ENCODE measurements at places on chromosomes 16 and 17.

GRCh38 chr16:54873071-54873470 is 57.6 kb upstream of the IRX5 start:
- DNase-seq, result no peak

DNA sequence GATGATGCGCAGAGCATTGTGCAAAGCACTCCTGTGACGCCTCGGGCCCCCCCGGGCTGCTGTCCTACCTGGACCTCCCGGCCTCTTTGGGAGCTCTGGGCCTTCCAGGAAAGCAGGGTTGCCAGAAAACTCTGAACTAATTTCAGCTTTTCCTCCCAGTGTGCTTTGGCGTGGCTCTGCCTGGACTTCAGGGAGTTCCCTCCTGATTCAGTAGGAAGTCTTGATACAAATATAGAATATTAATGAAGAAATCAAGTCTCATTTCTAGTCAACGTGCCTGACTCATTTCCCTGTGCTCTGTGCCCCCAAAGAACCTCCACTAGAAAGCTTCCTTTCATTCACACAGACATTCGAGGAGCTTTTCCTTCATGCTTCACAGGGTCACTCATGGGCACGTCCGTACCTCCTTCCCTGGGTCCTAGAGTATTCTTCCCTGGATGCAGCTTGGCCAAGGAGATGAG is 84.0 kb upstream of the NOL11 start:
- no peak for DNase-seq

DNA sequence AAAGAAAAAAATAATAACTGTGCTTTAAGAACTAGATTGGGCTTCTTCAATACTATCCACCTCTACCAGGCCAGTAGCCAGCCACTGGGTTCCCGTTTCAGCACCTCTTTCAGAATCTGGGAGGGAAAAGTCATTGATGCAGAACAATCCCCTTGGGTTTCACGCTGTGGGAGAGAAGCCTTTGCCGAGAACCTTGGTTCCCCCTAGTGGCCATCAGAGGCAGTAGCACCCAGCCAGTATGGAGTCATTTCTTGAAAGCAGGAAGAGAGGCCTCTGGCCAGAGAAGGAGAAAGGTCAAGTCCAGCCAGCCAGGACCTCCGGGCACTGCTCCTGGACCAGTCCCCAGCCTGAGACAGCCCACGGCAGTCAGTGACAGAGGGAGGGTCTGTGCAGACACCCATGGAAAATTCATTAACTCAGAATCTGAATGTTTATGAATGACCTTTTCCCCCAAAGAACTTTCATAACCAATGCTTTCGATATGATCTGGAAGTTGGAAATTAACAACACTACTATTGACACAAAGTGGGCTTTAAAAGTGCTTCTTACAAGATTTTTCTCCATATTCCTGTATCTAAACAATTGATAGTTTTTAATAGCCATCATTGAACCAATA is 51.2 kb upstream of the CDH5 start:
- DNase-seq, result peak; percentile 8

DNA sequence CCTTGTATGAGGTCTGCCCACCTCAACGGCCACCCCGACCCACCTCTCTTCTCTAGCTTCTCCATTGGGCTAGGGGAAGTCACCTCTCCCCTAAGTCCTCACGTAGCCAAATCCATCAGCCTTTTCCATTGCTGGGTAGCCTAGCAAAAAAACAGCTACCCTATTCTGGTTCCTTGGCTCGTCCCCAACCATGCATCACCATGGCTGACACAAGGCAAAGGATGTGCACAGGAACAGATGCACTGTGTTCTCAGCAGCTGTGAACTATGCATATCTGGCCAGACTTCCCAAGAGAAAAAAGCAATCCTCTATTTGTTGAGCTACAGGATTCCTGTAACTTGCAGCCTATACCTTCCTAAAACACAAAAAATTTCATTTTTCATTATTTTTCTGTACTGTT is 22.0 kb upstream of the FLCN start:
- no peak for DNase-seq

DNA sequence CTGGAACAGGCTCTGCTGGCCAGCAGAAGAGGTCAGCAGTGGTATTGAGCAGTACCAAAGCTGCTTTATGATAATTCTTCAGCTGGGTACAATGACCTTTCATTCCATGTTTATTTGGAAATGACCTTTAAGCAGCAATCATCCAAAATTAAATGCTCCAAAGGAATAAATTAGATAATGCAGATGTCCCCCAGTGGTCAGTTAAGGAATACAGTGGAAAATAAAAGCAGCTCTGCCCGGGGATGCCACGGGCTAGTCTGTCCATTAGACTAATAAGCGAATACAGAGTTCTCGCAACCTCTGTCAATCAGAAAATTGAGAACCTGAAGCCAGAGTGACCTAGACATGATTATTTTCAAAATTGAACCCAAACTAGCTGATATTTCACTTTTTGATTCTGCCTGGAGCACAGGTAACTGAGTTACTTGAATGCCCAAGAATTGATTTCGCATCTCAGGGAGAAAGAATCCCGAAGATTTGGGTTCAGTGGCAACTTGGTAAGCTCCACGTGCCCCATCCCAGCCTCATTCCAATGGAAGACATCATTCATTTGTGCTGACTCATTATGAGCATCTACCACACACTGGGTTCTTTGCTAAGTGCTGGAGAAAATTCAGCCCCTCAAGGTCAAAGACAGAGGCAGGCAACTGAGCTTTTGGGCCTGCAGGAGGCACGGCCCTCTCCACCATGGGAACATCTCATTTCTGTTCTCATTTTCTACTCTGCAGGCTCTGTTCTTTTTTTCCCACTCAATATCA is 34.4 kb upstream of the SLC39A11 start:
- no peak for DNase-seq

DNA sequence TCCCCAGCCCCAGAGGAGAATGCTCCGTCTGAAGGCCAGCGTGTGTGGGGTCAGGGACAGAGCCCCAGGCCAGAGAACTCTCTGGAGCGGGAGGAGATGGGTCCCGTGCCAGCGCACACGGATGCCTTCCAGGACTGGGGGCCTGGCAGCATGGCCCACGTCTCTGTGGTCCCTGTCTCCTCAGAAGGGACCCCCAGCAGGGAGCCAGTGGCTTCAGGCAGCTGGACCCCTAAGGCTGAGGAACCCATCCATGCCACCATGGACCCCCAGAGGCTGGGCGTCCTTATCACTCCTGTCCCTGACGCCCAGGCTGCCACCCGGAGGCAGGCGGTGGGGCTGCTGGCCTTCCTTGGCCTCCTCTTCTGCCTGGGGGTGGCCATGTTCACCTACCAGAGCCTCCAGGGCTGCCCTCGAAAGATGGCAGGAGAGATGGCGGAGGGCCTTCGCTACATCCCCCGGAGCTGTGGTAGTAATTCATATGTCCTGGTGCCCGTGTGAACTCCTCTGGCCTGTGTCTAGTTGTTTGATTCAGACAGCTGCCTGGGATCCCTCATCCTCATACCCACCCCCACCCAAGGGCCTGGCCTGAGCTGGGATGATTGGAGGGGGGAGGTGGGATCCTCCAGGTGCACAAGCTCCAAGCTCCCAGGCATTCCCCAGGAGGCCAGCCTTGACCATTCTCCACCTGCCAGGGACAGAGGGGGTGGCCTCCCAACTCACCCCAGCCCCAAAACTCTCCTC is 10.4 kb downstream of the CX3CL1 start:
- no peak for DNase-seq

DNA sequence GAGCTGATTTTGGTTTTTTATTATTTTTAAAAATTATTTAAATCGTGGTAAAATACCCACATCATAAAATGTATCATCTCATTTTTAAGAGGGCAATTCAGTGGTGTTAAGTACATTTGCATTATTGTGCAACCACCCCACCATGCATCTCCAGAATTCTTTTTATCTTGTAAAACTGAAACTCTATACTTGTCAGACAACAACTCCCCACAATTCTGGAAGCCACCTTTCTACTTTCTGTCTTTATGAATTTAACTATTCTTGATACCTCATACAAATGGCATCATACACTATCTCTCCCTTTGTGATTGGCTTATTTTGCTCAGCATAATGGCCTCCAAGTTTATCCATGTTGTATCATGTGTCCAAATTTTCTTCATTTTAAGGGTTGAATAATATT is 97.9 kb downstream of the HS3ST3B1 start:
- no peak for DNase-seq

DNA sequence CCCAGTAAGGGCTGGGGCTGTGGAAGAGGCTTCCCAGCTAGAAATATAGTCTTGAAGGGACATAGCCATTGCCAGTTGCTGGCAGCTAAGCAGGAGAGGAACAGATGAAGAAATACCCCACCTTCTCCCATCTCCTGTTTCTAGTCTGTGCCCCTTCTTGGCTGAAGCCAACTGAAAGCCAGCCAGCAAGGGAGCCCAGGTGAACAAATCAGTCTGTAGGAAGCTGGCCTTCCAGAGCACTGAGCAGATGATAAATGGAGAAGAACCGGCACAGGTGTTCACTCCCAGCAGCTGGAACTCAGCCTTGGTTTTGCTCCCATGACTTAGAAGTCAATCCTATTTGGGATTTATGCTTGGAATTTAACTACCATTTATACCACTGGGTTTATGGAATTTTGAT is 69.2 kb upstream of the DHX40 start:
- DNase-seq, result no peak

DNA sequence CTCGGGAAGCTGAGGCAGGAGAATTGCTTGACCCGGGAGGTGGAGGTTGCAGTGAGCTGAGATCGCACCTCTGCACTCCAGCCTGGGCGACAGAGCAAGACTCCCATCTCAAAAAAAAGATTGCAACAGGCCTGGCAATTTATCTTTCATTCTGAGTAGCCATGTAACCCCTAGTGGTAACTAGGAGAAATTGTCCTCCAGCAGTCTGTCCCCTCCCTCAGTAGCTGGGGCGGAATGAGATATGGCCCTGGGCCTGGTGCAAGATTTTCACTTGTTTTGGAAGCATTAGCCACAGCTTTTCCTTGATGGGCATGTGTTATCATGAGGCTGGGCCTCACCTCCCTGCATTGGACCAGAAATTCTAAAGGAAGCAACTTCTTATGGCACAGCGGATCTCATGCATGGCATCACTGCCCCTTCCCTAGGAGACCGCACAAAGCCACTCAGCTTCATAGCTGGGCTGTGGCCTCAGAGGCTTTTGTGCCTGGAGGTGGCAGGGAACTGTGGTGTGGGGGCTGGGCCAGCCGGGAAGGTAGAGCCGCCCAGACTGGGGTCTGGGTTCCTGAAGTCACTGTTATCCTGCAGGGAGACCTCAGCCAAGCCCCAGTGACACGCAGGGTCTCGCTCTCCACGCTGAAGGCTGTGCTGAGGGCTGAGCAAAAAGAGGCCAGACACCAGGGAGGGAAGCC is 13.4 kb downstream of the NATD1 start:
- DNase-seq, result no peak

DNA sequence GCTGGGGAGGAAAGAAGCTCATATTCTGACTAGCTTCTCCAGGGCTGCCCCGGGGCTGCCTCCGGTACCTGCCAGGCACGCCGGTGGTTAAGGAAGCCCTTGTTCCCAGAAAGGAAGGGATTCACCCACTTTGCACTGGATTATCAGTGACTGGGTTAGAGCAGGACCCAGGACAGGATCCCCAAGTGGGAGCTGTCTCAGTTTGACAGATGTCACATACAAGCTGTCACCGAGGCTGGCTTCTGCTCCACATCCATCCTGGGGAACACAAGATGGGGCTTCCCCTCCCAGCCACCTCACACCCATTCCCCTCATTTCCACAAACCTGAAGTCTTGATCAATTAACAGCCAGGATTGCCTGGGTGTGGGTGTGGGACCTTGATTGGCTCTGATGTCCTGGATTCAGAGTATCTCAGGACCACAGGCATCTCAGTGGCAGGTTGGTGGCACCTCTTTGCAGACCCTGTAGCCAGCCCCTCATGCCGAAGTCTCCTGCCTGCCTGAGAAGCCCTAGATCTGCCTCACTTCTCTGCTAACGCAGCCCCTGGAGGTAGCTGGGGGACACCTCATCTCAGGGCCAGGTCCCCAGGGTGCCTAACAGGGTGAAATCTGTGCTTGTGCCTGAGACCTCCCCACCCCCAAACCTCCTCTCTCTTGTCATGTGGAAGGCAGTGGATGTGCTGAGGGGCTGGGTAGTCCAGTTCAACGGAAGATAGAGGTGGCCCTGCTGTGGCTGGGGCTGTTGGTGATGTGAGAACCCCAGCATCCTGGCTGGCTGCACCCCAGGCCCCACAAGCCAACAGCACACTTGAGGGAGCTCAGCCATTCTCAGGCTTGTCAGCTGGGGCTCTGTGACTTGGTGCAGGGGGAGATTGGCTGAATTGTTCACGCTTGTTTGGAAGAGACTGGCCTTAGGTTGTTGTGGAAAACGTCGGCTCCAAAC is 1.4 kb downstream of the CACNG5 start:
- DNase-seq, result no peak

GRCh38 chr17:65583921-65584603 is 22.6 kb upstream of the AXIN2 start:
- DNase-seq, result no peak

DNA sequence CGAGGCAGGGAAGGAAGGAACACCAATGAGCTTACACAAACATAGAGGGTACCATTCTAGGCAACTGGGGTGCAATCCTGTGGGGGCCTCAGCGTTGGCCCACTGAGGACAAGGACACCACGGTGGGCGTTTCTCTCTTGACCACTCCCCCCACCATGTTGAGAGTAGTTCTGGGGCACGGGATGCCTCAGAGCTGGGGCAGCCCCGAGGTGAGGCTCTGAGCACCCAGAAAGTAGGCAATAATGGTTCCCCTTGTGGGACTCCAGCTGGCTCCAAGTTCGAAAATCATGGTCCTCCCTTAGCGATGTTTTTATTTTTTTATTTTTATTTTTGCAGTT is 5.1 kb downstream of the PRSS21 start:
- no peak for DNase-seq

DNA sequence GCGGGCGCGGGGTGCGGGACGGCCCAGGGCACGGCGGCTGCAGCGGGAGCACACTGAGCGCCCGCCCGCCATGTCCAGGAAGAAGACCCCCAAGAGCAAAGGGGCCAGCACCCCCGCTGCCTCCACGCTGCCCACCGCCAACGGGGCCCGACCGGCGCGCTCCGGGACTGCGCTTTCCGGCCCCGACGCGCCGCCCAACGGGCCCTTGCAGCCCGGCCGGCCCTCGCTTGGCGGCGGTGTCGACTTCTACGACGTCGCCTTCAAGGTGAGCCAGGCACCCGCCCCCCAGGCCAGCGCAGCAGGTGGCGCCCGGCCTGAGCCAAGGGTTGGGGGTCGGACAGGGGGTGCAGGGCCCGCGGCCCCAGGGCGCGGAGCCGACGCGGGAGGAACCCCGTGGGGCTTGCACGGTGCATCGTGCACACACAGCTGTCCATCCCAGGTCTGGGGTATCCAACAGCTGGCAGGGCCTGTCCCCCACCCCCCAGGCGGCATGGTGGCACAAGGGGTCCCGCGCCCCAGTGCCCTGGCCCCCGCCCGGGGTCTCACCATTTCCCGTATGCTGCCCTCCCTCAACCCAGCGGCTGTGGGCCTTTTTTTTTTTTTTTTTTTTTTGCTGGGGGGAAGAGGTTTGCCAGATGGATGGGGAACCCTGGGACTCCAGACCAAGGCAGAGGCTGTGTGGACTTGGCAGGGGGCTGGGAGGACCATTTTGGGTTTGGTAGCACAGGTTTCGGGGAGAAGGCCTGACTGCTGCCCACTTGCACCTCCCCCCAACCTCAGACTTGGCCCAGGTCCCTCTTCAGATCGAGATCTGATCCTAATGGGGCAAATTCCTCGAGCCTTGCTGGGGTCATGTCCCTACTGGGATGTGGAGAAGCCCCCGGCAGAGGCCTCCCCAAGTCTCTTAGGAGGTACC is 547 bp downstream of the RAB26 start:
- no peak for DNase-seq
